GM23338 (cell line): ENCODE measurements at places on chromosomes 7 and 10. TPM values are rescaled to one million over a fixed set of nuclear protein-coding genes. Genes with fewer than 3 reads are reported as not detected.

GRCh38 chr7:112873831-112874553 lies 83.8 kb upstream of the TMEM168 start:
- no peak for DNase-seq

- peak; percentile 92 for DNase-seq
These were observed 45.7 kb upstream of the RBM33 start for GRCh38 chr7:155598810-155599210.

The ACSM6 gene
- 0.65 and 0.90 TPM in 2 replicates for polyA plus RNA-seq

GRCh38 chr10:24287559-24288195 lies 78.7 kb downstream of the KIAA1217 start:
- DNase-seq = no peak

The NEUROD6 gene
- polyA plus RNA-seq = not detected in 2 replicates

DNA sequence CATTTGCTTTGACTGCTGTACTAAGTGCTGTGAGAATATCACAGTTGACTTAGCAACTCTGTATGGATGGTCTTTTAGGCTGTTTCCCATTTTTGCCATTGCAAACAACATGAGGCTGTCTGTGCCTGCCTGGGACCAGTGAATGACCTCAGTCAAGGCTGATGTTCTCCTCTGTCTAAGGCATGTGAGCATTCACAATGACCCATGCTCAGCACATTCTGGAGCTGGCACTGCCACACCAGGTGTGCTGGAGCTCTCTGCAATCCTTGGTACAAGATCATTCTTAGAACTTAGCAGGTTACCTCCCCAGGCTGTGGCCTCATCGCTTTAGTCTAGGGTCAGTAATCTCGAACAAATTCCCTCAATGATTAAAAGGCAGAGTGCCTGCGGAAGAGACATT lies 61.9 kb downstream of the SH3PXD2A start:
- no peak for DNase-seq

The KCNIP2 gene
- polyA plus RNA-seq = 2.2 and 2.6 TPM in 2 replicates

GRCh38 chr10:24205821-24206220 lies 3.1 kb upstream of the KIAA1217 start:
- no peak for DNase-seq

DNA sequence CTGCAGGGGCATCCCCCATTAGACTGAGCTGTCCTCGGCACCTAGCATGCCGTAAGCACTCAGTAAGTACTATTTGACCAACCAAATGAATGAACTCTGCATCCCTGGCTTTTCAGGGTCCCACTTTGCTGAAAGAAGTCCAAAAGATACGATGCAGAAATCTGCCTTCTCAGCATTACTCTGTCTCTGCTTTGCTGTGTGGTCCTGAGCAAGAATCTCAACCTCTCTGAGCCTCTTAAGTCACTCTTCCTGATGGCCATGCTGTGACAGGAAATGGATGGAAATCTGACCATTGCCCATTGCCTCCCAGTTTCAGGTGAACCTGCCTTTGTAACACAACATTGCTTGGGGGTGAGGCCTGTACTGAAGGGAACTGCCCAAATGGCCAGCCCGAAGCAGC lies 48.0 kb downstream of the GPAM start:
- no peak for DNase-seq

GRCh38 chr7:140453273-140453672 lies 26.0 kb downstream of the MKRN1 start:
- no peak for DNase-seq

DNA sequence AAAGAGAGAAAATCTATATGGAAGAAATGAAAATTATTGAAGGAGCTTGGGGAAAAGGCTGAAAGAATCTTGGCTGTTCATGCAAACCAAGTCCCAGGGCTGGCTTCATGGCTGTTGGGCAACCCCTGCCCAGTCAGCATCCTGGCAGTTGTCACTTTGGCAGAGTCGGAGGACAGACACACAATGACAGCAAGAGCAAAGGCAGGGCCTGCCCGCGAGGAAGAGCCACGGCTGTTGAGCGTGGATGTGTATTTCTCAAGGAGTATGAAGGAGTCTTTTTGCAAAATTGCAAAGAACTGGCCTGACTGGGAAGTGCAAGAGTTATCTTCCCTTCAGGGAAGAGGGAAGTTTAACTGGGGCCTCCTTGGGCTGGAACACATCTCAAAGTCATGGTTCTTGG lies 11.7 kb downstream of the PTPRE start:
- no peak for DNase-seq
